A172 (cell line): ENCODE measurements at places on chromosomes 7 and 10. TPM values are rescaled to one million over a fixed set of nuclear protein-coding genes. Genes with fewer than 3 reads are reported as not detected.

Gene INTS15
- total RNA-seq, result 28.3 and 30.0 TPM in 2 replicates

Gene HOXA4
- 2.0 and 3.4 TPM in 2 replicates for total RNA-seq

Gene TLL2
- 0.12 and 0.38 TPM in 2 replicates for total RNA-seq

Gene CAV1
- total RNA-seq, result 177 and 219 TPM in 2 replicates

Gene ABLIM1
- total RNA-seq, result 1.8 and 2.3 TPM in 2 replicates

Gene GPR141
- total RNA-seq, result 0.69 TPM in 1 of 2 replicates, not detected in the other

Gene NME8
- not detected in 2 replicates for total RNA-seq

Gene PRSS37
- total RNA-seq, result not detected in 2 replicates

Gene CEP55
- total RNA-seq, result 193 and 250 TPM in 2 replicates
